HFFc6 (cell line): ENCODE measurements at places on chromosomes 2 and 18. TPM values are rescaled to one million over a fixed set of nuclear protein-coding genes. Genes with fewer than 3 reads are reported as not detected.

The LINC00305 gene
- not detected in 3 replicates for total RNA-seq

GRCh38 chr2:218986148-218986761 lies 1.3 kb upstream of the FEV start:
- no peak for DNase-seq

DNA sequence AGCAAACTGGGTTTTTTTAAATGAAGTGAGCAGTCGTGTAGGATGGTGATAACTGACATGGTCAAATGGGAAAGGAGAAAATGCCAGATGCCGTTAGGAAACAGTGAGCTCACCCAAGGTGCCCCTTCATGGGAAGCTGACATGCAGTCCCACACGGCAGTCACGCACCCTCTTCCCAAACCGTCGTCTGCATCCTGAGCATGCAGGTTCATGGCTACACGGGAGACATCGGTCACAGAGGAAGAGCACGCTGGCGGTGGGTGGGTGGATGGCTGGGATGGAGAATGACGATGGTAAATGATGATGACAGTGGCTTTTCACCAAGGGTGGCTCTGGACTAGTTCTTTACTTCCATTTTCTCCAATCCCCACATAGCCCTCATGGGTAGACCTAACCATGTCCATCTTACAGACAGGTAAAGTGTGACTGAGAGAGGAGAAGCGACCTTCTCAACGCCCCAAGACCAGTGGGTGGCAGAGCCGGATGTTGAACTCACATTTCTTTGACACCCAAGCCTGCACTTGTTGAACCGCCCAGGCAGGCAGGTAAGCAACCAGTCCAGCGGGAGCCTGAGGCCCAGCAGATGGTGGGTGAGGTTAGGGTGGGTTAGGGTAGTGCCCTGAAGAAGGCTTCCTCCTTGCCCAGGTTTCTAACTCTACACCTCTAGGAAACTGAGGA lies 44.5 kb downstream of the TNS1 start:
- DNase-seq, result no peak

GRCh38 chr2:24859968-24860600 lies 60.0 kb downstream of the ADCY3 start:
- DNase-seq, result no peak

The COLEC11 gene
- total RNA-seq, result not detected in 3 replicates
